ENCODE measurements at places on chromosomes 1 and 21. TPM values are rescaled to one million over a fixed set of nuclear protein-coding genes. Genes with fewer than 3 reads are reported as not detected.

Gene ADAMTSL4
- total RNA-seq: 24.6 TPM

DNA sequence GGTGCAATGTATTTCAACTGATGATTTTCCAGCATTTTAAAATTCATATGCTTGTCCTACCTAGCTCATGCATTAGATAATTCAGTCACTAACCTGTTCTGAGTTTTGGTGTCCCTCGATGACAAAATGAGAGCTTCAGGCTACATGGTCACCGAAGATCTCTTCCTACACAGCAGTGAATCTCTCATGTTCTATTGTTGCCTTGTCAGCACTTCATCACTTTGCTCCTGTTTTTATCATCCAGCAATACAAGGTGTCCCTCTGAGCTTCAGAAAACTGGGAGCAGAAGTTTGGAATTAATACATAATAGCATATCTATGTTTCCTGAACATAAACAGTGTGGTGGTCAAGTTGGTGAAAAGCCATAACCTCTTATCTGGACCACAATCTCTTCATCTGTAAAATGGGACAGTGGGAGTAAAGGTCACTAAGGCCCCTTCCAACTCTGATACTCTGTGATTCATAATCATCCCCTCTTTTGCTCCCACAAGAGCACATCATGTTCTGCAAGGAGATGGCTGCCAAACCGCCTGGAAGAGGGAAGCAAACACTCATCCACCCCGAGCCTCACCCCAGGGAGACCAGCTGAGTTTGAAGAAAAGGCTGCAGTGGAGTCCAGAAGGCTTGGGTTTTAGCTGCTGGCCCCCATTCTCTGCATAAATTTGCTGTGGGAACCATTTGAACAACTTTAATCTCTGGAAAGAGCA, 137.9 kb upstream of the F3 start:
- no peaks in the 10 kb centered on the region for H3K27me3 ChIP-seq
- H3K36me3 ChIP-seq: peaks cover 8% of the 10 kb centered on the region
- H3K4me1 ChIP-seq: peaks cover 15% of the 10 kb centered on the region
- no peak for DNase-seq

DNA sequence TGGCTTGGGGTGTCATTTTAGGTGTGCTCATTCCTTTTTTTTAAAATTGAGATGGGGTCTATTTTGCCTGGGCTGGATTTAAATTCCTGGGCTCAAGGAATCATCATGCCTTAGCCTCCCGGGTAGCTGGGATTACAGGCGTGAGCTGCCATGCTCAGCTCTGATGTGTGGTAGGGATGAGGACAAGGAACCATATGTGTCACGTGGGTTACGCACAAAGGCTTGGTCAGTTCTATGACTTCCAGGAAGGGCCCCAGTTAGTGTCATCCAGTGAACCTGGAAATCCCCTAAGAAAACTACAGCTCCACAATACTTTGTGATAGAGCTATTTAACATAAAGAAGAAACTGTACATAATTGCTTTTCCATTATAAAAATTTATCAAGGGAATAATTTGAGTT, 6.7 kb upstream of the METTL25B start:
- H3K27me3 ChIP-seq: no peaks in the 10 kb centered on the region
- DNase-seq: no peak
- peaks cover 20% of the 10 kb centered on the region for H3K36me3 ChIP-seq
- peaks cover 6% of the 10 kb centered on the region for H3K4me1 ChIP-seq

- no peaks in the 10 kb centered on the region for H3K4me1 ChIP-seq
- no peak overlapping the region for H3K27ac ChIP-seq
- no peaks in the 10 kb centered on the region for H3K27me3 ChIP-seq
- DNase-seq: no peak
- H3K4me3 ChIP-seq: no peak overlapping the region
Measured at GRCh38 chr21:33348706-33349105, 23.9 kb downstream of the IFNAR1 start.
